ENCODE measurements at places on chromosomes 4 and X. TPM values are rescaled to one million over a fixed set of nuclear protein-coding genes. Genes with fewer than 3 reads are reported as not detected.
A peak's percentile ranks its signal among the peaks of the same experiment; 100 is the strongest.

DNA sequence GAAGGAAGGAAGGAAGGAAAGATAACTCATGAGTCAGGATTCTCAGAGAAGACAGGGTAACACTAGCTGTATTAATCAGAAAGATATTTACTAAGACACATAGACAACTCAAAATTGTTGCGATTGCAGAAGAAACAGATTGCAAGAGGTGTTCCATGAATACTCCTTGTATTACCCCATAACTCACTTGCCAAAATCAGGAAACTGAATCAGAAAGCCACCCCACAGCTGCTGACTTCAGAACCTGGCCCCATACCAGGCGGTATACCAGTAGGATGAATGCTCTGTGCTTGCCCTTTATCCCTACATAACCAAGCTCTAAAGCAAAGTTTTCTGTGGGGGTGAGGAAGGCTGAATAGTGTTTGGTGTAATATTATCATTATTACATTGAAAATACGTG is 468.5 kb downstream of the IQCM start:
- no peak for DNase-seq

- no peak for DNase-seq
Observed at GRCh38 chrX:154599531-154599930, 14.6 kb downstream of the CTAG1A start.

- DNase-seq: no peak
Observed at GRCh38 chr4:121574618-121575017, 122.2 kb downstream of the ANXA5 start.

SGCB gene
- 23.5 TPM for total RNA-seq

DNA sequence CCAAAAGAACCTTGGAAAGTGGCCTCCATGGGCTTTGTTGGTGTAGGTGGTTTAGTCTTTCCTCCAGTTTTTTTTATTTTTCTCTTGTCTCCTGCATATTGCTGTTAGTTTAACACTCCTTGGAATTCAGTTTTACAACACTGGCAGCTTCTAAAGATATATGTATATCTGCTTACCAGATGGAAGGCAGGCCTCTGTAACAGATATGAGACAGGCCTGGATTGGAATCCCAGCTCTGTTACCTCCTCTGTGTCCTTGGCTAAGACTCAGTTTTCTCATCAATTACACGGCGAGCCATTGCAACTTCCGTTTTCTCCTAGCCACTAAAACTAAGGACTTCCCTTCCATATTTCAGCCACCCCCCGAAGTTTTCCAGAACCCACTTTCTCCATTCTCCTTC is 133.4 kb upstream of the SMAD1 start:
- no peak for DNase-seq

DNA sequence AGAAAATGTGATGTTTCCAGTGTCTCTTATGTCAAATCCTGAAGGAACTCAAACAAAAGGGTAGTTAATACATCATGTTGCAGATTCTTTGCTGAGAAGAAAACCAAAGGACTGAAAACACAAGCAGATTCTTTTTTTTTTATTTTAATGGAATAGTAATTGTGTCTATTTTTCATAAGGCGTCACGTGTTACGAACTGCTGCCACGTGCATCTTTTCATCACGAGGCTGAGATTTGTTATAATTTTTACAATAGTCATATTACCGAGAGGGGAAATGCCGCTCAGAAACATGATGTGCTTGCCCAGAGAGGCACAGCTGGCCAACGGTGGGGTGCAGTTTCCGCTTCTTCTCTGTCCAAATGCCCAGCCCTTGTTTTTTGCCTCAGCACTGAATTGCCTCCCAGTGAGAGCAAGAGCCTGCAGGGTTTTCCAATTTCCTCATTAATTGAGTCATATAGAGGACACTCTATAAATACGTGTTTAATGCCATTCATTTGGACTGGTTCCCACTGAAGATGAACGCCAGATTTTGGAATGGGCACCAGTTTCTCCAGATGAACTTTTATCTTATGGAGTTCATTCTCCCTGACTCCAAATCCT is 225.3 kb downstream of the STK32B start:
- peak; percentile 30 for DNase-seq

GRCh38 chr4:153555730-153556434 is 89.7 kb downstream of the TMEM131L start:
- peak; percentile 71 for DNase-seq

GRCh38 chr4:113288696-113289095 is 239.2 kb downstream of the ANK2 start:
- DNase-seq: no peak

DNA sequence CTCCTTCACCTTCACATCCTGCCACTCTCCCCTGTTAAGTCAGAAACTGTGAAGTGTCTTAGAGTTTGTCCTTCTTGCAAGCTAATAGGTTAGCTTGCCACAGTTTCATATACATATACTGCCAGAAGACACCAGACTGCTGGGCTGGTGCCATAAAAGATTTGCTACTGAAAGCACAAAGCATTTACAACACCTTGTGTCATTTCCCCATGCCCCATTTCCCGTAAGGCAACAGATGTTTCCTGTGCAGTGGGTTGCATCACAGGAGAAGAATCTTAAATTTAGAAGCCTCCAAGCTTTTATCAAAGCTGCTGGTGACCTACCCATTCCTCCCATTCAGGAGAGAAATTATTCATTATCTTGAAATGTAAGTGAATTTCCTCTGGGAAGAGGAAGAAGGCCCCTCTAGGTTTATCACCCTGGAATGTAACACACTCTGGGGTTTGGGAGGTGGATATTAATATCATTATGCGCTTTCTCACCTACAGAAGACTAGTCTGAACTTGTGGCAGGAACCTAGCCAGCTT is 34.5 kb upstream of the RAB33B start:
- peak; percentile 17 for DNase-seq

DNA sequence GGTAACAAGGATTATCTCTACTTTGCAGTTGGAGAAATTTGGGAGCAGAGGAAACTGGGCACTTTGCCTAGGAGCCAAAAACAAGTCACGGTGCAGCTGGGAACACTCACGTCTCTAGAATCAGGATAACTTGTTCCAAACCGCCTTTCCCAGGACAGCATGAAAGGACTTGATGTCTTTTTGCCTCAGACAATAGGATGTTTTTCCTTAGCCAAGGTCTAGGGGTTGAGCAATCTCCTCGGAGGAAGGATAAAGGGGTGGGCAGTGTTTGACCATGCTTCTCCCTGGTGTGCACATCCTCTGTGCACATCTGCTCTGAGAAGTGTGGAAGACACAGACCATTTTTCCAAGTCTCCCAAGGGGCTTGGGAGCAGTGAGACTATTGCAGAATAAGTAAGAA is 1.7 kb upstream of the SPARCL1 start:
- peak; percentile 46 for DNase-seq

DNA sequence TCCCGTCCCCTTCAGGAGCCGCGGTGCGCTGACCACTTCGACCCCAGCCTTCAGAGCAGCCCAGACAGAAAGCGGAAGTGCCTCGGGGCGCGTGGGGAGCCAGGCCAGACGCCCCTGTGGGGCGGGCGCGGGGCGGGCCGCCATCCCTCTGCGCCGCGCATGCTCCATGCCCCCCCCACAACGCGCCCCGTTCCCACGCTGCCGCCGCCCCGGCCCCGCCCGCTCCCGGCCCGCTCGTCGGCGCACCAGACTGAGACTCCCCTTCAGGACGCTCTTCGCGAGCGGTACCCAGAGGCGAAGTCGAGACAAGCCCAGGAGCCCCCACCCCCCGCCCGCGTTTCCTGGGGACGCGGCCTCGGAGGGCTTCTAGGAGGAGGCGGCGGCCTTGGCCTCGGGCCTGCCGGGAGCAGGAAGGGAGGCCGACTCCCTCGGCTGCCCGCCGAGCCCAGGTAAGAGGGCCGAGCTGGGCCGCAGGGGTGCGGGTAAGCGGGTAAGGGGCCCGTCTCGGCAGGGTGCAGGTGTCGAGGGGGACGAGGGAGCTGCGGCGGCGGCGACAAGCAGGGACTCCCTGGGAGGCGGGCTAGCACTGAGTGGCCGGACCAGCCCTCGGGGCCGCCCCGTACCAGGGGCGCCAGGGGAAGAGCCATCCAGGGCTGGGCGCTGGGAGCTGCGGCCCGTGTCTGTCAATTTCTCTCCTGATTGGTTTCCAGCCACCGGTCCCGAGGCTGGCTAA is at the start of gene ZFP92:
TSS of gene ZFP92 (plus strand) at position 218 of the 733 bp plus-strand sequence. CDS start 6,851 bp downstream, outside the sequence.
- no peak for DNase-seq

GRCh38 chr4:158053086-158053485 is 119.7 kb downstream of the GASK1B start:
- no peak for DNase-seq

DNA sequence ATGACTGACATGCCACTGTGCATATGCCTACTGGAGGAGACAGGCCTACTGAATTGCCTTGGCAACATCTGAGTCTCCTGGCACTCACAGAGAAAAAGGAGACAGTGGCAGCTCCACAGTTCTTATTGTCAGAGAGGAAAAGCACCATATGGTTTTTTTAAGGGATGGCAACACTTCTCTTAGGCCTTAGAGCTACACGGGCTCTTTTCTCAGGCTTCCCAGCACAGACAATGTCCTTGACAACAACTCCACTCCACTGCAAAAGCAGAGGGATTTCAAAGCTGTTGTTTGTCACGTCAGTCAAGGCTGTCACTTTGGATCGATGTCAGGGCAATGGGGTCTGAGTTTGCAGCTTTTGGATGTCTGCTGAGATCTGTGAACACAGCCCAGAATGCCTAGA is 4.7 kb upstream of the CLCN4 start:
- DNase-seq: no peak

DNA sequence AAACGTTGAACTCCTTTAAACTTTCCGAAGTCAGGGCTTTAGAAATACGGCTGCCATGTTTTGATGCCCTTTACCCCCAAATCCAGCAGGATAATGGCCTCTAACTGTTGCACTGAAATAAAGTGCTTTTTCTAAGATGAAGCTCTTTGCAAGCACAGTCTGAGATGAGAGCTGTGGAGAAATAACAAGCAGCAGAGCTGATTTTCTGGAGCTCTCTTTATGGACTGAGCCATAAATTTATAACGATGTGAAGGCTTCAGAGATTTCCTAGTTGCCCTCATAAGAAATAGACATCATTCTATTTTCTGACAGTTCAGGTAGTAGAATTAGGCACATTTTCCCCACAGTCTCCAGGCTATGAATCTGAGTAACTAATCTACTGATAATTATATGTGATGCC is 567.3 kb downstream of the PDHA2 start:
- DNase-seq: no peak

- DNase-seq: no peak
Observed at GRCh38 chrX:149758068-149758714, 15.7 kb upstream of the HSFX1 start.

DNA sequence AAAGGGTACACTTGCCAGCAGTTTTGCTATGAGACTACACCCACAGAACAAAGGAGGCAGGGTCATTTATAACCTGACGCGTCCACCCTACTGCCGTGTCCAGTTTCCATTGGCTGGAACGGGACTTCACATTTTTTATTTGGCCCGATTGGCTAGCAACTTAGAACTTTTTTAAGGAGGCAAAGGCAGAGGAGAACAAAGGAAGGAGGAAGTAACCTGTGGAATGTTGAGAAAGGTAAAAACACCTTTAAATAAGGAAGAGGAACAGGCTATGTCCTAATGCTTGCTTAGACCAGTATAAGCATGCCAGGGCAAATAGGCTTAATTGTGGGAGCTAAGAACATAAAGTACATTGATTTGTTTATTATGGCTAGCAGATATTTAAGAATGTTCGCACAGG is 18.7 kb downstream of the KDM6A start:
- DNase-seq: no peak

DNA sequence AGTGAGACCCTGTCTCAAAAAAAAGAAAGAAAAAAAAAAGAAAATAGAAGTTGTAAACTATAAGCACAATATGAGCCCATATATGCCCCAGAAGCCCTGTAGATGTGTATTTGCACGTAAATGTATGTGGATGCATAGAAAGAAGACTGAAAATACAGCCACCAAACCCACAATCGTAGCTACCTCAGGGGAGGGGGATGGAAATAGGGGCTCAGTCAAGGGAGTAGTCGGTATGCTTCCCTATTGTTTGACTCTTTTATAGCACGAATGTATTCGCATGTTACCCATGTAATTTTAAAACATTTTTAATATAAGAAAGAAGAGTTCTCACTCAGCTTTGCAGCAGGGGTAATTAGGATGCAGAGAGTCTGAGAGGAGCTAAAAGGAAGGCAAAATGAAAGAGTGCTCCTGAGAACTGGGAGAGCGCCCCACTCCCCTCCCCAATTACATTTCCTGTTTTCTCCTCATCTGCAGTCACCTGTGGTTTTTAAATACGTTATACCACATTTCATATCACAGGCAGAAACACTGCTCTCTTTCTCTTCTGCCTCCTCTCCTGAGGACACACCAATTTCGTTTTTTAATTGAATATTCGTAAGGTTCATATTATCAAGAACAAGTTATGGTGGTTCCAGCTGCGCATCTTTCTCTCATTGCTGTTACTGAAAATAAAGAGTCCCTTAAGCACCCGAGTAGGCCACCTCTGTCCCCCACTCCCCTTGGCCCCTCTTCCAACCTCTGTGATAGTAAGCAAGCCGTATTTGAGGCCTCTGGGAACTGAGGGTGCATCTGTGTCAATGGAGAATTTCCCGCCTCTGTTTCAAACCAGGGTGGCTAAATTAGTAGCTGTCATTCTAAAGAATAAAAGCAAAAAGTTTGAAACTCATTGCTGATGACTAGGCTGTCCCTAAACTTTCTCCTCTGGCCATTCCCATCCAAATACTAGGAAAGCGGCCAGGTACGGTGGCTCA is 10.7 kb downstream of the SEPTIN6 start:
- DNase-seq: no peak

All from RPMI7951 (cell line).